ENCODE measurements at places on chromosomes 4 and X.

DNA sequence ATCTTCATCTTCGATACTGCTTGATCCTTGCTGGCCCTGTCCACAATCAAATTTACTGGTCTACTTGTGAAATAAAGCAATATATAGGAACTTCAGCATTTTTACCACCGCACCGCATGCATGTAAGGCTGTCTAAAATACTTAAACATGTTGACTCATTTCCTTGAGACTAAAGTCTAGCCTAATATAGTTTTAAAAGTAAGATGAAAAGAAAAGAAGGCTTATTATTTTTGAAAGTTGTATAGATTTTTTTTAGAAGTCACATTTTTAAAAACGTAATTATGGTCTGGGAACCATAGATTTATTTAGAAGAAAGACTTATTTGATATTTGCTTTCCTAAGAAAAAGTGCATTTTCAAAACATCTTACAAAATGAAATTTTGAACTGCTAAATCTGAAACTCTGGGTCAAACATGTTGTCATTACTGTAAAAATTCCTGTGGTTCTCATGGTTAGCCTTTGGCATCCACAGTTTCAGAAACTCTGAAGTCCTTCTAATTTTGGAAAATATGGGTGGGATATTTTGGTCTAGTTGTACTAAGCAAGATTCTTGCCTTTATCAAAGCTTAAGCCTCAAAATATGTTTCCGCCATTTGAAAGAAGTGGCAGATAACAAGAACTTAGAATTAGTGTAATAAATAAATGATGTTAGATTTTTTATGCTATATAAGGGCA, 423.5 kb upstream of the CTSO start:
- no peak for DNase-seq

DNA sequence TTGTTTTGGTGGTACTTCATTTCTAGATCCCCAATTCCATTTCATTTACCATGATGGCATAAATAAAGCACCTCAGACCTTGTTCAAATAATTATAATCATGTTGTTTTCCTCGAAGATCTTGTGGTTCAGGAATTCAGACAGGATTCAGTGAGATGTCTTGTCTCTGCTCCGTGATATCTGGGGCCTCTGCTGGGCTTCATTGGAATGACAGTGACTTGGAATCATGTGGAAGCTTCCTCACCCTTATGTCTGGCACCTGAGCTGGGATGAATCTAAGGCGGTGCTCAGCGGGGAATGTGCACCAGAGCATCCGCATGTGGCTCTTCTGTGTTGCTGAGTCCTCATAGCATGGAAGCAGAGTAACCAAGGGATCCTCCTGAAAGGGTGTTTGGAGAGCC, 132.2 kb downstream of the VEGFC start:
- no peak for DNase-seq

- DNase-seq: no peak
Measured at GRCh38 chr4:39637221-39637585, 1.5 kb downstream of the SMIM14 start.

DNA sequence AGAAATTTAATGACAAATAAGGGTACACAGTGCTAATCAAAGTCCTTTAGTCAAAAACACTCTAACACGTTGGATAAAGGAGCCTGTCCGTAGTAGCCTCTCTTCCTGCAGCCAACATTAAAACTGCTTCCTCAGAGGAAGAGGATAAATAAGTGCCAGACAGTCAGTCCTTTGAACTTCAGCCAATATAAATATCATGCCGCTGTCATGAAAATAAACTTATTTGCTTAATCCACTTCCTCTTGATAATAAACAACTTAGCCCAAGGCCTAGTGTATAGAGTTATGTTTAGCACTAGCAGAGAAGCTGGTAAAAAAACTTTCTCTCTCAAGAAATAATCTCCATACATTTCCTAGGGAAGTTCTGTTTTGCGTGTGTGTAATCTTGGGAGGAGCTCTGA, 196.7 kb downstream of the HS3ST1 start:
- DNase-seq: no peak

DNA sequence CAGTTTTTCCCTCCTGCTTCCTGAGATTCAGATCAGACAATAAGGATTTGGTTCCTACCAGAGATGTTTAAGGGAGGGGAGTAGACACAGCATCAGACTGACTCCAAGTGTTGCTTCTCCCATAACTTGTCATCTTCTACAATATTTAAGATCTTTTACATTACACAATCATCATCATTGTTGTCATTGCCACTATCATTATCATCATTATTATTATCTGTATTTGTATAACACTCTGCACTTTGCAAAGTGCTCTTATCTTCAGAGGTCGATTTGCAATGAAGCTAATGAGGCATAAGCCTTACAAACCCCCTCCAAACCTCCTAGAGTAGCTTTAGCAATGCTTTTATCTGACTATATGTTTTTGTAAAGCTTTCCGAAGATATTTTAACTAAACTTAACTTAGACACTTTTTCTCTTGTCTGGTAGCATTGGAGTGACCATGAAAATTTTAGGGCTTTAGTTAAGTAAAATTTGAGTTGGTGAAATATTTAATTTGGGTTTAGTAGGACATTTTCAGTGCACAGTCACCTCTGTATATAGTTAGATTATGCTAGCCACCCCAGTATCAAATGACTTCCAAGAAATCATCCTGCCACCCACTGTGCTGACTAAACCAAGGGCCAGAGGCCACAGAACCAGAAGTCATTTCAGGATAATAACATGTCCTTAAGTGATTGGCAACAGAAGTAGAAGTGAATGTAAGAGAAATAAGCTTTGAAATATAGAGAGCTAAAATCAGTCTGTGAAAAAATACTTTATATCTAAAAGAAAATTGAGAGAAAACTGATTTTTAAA, 124.2 kb upstream of the NRK start:
- DNase-seq: no peak

DNA sequence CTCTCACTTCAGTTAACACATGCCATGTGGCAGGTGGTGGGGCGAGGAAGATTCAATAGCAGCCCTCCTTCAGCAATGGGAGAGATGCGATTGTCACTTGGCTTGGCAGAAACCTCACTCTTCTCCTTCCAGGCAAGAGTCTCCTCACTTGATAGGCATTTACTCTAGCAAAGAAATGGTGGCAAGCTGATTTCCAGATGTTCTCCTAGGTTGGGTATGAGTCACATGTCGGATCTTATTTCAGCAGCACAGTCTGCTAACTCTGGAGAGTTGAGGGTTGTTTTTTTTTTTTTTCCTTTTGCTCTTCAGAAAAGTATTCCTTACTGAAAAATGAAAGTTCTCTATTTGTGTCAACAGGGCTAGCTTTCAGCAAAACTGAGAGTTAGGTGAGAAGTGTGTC, 119.5 kb upstream of the CHRDL1 start:
- peak; percentile 29 for DNase-seq

GRCh38 chr4:79576429-79576753, 168.4 kb upstream of the GK2 start:
- DNase-seq: peak; percentile 83

- no peak for DNase-seq
Measured at GRCh38 chr4:89837385-89837992, 528 bp upstream of the SNCA start.

- no peak for DNase-seq
Measured at GRCh38 chr4:86688026-86688425, 93.9 kb downstream of the PTPN13 start.

GRCh38 chr4:159269116-159269515, 166.2 kb downstream of the RAPGEF2 start:
- peak; percentile 51 for DNase-seq

DNA sequence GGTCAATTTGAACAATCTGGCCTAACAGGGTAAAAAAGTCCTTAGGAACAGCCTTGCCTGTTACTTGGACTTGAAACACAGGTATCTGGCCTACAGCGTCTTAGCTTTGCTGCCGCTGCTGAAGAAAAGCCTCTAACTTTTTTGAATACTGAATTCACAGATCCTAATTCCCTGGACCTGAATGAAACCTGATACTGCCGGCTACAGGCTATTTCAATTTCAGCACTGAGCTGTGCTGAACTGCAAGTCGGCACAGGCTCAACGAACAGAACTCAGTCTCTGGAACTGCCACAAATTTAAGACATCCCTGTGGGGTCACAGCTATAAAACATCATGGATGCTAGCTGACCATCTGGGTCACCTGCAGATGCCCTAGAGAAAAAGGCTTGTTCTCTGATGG, 7.2 kb downstream of the NR0B1 start:
- DNase-seq: peak; percentile 28

- no peak for DNase-seq
Measured at GRCh38 chrX:154429711-154430110, 1.2 kb downstream of the ATP6AP1 start.

DNA sequence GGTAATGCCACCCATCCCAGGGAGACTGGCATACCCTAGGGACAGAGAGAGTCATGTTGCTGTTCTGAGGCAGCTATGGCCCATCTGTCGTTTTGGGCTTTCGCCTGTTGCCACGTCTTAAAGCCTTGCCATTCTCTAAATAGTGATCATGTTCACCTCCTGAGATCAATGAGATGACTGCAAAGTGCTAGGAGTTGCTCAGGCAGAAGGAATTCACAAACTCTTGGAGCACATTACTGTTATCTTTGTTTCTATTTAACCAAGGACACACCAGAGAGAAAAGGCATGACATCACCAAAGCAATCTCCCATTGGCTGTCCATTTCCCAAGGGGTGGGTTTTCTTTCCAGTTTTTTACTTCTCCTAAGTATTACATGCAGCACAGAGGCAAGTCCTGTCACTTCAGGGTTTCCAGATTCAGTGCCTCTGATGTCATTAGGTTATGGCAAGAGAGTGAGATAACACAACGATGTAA, 37.1 kb upstream of the SETD7 start:
- peak; percentile 79 for DNase-seq

DNA sequence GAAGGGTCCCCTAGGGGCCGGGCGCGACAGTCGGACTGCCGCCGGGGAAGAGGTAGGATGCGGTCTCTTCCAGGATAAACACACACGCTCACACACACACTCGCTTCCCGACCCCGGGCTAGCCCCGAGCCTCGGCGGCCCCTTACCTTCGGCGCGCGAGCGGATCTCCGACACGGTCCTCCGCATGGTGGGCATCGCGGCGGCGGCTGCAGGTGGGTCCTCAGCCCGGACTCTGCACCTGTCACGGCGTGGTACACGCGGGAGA, 294 bp downstream of the ATP8A1 start:
- no peak for DNase-seq

- no peak for DNase-seq
Measured at GRCh38 chrX:17668929-17669328, 68.4 kb upstream of the SCML1 start.

DNA sequence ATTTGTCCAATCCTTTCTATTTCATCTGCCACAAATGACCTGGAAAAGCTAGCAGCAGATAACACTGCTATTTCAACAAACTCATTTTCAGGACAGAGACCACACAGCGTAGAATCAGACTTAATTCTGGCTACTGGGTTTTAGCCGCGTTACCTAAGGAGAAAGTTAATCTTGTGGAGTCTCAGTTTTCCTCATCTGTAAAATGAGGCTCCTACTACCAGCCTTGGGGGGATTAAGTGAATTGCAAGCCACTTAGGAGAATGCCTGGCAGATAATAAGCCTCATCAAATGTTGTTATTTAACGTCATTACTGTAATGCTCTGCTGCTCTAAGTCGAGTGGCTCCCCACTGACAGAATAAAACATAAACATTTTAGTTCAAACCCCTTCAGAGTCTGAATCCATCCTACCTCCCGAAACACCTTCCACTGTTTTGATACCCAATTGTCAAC, 1.4 kb downstream of the CCNI start:
- DNase-seq: peak; percentile 54

GRCh38 chrX:82237328-82237727, 1035.4 kb downstream of the SH3BGRL start:
- no peak for DNase-seq

- DNase-seq: no peak
Measured at GRCh38 chr4:54085284-54085683, 14.7 kb upstream of the GSX2 start.

GRCh38 chrX:69615342-69615741, 571 bp upstream of the EDA start:
- DNase-seq: no peak

DNA sequence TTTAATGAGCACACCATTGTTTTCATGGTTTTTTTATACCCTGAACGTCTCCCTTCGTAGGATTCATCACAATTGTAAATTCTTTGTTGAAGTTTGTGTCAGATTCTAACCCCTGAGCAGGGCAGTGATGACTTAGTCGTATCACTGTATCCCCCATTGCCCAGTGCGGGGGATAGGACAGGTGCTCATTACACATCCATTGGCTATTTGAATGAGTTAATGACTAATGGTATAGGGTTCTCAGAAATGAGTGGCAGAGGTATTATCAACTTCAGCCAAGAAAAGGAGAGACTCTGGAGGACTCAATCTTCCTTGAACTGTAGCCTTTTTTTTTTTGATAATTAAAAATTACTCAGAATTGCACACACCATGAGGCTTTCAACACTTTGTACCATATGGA, 64.6 kb downstream of the SYNPO2 start:
- DNase-seq: no peak

GRCh38 chr4:7854697-7855370, 84.8 kb downstream of the AFAP1 start:
- DNase-seq: no peak

DNA sequence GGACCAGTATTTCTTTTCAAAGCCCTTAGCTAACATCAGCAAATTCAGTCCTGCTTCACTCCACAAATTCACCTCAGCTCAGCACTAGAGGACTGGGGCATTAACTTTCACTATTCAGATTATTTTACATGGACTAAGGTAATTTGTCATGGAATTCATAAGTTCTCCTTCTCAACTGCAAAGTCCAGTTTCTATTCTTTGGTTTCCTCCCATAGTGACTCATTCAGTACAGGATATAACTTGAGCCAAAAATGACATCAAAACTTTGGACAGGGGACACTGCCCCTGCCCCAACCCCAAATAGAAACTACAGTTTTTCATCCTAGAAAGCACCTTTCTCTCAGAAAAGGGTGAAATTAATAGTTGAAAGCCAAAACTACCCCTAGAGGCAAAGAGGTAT, 52.7 kb downstream of the COX7B2 start:
- no peak for DNase-seq

DNA sequence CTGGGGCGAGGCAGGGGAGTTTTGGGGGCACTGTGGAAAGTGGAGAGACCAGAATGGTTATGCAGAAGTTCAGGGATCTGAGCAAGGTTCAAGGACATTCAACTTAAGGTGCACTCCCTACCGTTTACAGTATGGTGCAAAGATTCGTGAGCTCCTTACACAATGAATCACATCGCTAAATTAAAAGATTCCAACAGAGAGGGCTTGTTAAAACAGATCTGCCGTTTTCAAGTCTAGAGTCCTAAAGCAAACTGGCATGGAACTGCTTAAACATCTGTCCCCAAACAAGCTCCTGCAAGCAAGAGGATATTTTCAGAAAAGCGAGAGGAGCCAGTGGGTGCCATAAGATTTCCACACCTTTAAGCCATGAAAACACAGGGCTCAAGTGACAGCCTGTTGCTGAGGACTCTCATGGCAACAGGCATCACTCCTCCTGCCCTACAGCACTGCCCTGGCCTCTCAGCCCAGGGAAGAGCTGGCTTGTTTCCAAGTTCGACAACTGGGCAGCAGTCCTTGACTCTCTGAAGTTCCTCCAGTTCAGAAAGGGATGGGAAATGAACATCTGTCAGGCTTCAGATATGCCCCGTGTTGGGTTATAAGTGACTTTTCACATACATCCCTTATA, 10.0 kb downstream of the FAM184B start:
- no peak for DNase-seq
